ENCODE measurements at places on chromosomes 3 and 15.

DNA sequence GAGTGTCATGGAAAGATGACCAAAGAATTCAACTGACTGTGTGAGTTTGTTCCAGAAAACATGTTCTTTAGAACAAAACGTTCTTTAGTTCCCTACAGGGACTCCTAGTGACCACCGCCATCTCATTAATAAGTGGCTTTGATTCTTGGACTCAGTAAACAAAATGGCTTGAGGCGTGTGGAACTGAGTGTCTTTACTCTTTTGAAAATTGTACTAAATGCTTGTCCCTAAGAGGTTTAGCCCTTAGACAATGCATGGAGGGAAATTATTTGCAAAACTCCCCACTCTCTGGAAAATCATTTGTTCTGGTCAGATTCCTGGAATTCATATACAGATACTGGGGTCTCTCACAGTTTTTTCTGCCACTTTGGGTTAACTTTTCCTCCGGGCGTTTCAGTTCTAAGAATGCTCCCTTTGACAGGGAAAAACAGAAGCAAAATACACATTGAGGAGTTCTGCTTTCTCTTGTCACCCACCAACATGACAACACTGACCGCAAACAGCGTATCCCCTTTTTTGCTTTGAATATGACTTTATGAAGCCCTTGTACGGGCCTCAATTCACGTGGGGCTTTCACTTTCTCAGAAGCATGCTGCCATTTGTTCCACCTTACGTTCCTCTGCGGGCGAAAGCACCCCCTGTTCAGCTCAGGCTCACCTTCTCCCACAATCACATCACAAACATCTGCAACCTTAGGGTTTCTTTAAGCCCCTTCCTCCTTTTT, 15.3 kb upstream of the NRROS start:
- DNase-seq, result no peak

GRCh38 chr3:37641556-37641955, 220.1 kb upstream of the CTDSPL start:
- no peak for DNase-seq

- DNase-seq, result no peak
Observed at GRCh38 chr3:452221-452620, 255.7 kb downstream of the CHL1 start.

DNA sequence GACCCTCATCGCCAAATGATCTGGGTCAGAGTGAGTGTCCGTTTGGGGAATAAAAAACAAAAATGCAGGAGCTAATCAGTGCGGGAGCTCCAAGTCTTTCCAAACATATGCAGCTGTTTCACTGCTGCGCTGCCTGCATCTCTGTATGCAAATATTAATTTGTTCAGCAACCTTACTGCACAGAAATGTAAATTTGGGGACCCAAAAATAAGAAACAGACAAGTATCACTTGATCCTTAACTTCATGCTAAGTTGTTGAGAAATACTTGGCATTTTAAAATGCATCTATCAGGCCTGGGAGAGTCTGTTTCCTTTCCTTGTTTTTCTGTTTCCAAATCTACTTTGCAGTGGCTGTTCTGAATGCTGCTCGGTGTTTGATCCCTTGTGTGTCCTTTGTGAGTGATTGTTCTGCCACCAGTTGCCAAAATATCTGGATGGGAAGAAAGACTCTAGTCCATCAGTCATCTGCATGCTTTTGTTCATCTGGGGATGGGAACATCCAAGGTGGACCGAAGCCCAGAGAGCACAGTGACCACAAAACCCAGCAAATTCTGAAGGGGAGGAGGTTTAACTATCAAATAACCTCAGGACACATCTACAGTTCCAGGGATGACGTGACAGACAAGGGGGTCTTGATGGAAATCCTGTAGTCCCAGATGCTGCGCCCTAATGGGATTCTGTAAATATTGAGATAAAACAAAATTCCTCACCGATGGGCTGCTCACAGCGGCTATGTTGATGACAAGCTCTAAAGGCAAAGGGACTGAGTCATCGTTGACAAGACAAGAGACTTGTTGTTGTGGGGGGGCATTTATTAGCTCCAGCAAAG, 199.5 kb upstream of the WNT5A start:
- DNase-seq, result no peak

GRCh38 chr3:183006396-183007002, 26.2 kb upstream of the DCUN1D1 start:
- no peak for DNase-seq

GRCh38 chr3:187212196-187212545, 14.9 kb downstream of the RTP1 start:
- DNase-seq, result no peak

- DNase-seq, result no peak
Observed at GRCh38 chr3:48621461-48621869, at the start of gene TMEM89. Gene TMEM89, minus strand, starts transcription at chr3:48621769. Its CDS starts 13 bp downstream, at chr3:48621756.

- no peak for DNase-seq
Observed at GRCh38 chr3:123004201-123004918, 23.2 kb downstream of the SEMA5B start.

- DNase-seq, result no peak
Observed at GRCh38 chr3:59654123-59654479, 604.3 kb upstream of the CFAP20DC start.

DNA sequence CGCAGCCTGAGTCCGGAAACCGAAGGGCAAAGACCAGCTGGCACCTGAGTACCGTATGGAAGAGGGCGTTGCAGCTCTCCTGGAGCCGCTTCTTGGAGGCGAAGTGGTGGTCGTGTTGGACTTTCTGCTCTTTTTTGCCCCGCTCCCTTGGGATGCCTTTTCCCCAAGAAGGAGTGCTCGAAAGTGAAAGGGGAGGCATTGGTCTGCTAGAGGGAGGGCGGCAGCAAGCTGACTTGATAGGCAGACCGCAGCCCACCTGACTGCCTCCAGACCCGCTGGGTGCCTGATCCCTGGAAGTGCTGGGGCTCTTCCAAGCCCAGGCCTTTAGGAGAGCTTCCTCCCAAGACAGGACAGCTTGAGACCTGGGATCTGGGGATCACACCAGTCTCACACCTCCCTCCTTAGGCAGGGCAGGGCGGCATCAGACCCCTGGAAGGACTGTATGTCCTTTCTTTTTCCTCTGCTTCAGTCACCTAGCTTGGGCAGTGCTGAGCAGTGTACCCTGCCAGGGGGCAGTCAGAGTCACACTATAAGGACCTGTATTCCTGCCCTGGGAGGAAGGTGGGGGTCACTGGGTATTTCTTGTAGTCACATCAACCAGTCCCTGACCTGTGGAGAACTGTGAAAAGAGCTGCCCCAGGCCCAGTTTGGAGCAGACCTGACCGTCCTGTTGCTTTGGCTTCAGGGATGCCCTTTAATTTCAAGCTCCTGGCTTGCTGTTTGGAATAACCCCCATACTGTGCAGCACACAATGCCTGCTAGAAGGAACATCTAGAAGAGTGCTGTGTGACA, 2.1 kb downstream of the ACVR2B start:
- DNase-seq, result no peak

DNA sequence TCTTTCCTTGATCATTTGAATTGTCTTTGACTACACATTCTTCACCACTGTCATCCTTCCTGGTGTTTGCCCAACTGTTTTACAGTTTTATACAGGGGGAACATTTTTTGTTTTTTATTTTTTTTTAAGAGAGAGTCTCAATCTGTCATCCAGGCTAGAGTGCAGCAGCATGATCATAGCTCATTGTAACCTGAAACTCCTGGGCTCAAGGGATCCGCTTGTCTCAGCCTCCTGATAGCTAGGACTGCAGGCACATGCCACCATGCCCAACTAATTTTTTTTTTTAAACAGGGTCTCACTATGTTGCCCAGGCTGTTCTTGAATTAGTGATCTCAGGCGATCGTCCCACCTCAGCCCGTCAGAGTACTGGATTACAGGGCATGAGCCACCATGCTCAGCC, 222.6 kb downstream of the BBX start:
- no peak for DNase-seq

- DNase-seq, result no peak
Observed at GRCh38 chr3:193342551-193342950, 36.0 kb downstream of the ATP13A5 start.

- no peak for DNase-seq
Observed at GRCh38 chr3:37580237-37580636, 281.4 kb upstream of the CTDSPL start.

DNA sequence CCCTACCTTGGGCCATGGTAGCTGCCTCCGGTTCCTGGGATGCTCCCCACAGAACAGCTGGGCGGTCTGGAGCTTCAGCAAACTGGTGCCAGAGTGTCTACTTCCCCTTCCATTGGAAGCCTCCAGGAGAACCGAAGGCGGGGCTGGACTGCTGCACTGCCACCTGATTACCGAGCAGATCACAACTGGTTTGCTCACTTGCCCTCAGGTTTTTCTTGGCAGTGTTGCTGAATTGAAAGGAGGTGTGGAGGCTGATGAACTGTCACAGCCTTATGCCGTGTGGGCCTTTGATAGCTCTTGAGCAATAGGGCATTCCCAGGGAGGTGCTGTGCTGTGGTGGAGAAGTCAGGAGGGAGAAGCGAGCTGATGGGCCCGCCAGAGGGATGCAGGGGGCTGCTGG, at the start of gene TGM5:
TSS of gene TGM5 (minus strand) at position 95 of the 400 bp plus-strand sequence. CDS start at position 16, 79 bp downstream.
- no peak for DNase-seq

- DNase-seq, result no peak
Observed at GRCh38 chr15:99438691-99439523, 126.9 kb upstream of the MEF2A start.

GRCh38 chr15:93722165-93722564, 509.2 kb upstream of the MCTP2 start:
- DNase-seq, result no peak

DNA sequence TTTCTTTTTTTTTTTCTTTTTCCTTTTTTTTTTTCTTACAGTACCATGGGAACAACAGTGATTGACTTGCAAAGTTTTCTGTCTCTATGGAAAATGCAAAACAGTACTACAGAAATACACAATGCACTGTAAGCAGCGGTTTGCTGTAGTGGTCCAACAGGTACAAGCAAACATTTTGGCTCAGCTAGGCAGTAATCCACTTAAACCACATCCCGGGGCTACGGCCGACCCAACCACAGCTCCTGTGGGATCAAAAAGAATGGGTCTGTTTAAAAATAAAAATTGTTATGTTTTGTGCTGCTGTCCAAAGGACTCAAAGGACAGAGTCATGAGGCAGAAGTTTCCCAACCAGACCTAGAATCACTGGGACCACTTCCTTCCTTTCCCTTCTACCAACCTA, 667.1 kb upstream of the ADAMTS9 start:
- DNase-seq, result no peak

GRCh38 chr3:115830764-115831395, 207.6 kb downstream of the GAP43 start:
- no peak for DNase-seq

GRCh38 chr15:93656041-93656440, 567.0 kb upstream of the RGMA start:
- no peak for DNase-seq

GRCh38 chr3:117881210-117881609, 1153.4 kb downstream of the IGSF11 start:
- no peak for DNase-seq

DNA sequence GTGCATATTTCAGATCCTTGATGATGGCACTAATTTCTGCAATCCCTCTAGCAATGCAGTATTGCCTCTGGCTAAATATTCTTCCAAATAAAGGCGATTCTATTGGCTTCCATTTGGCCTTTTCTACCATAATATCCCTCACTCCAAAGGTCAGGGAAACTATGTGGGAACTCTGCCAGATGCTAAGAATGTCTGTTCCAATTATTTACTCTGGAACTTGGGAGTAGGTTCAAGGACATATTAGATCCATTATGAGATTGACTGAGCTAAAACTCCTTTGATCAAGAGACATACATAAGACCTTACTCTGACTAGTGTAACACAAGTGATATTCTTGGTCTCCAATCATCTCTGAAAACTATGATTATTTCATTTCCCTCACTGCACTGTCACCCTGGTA, 674.5 kb upstream of the NECTIN3 start:
- DNase-seq, result no peak

GRCh38 chr3:13425689-13426088, 5.6 kb upstream of the NUP210 start:
- DNase-seq, result no peak

DNA sequence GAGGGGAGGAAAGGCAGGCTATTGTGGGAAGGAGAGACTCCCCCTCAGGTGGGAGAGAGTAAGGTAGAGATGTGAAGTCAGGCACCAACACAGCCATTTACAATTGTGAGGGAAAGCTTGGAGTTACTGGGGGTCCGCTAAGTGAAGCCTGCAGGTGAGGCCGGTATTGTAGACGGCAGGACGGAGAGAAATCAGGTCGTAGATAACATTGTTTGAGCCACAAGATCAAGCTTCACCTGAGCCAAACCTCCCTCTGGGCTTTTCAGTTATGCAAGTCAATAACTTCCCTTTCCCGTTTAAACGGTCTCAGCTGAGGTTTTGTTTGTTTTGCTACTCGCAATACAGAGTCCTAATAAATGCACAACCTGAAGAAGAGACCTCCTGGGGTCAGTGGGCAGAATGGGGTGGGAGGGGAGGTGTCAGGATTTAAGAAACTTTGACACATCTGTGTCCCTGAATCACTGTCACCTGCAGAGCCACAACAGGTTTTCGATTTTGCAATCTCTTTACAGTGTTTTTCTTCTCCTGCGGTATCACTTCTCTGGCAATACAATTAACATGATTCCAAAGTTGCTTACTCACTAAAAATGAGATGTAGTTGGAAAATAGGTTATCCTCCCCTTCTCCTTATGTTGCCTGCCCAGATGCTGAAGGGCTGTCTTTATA, 72.0 kb upstream of the GLCE start:
- DNase-seq, result no peak

GRCh38 chr3:122668930-122669730, 11.5 kb upstream of the PARP14 start:
- DNase-seq, result no peak

GRCh38 chr15:101006931-101007691, 88.0 kb downstream of the LRRK1 start:
- peak; percentile 12 for DNase-seq

DNA sequence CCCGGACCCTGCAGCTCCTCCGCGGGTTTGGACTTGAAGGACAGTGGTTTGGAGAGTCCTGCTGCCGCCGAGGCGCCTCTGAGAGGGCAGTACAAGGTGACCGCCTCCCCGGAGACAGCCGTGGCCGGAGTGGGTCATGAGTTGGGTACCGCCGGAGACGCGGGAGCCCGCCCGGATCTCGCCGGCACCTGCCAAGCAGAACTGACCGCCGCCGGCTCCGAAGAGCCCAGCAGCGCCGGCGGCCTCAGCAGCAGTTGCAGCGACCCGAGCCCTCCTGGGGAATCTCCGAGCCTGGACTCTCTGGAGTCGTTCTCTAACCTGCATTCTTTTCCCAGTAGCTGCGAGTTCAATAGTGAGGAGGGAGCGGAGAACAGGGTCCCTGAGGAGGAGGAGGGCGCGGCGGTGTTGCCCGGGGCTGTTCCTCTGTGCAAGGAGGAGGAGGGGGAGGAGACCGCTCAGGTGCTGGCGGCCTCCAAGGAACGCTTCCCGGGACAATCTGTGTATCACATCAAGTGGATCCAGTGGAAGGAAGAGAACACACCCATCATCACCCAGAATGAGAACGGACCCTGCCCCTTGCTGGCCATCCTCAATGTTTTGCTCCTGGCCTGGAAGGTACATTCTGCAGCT, 634 bp downstream of the MINDY2 start:
- DNase-seq, result peak; percentile 4
